Posterior vena cava (tissue), 2 donors: ENCODE measurements at places on chromosomes 2 and 18. TPM values are rescaled to one million over a fixed set of nuclear protein-coding genes. Genes with fewer than 3 reads are reported as not detected.

TANC1 gene
- 44.5 TPM for total RNA-seq

- DNase-seq: no peak
Observed at GRCh38 chr2:45681675-45682074, 30.2 kb downstream of the PRKCE start.

GRCh38 chr2:75317316-75317715 is 118.0 kb upstream of the TACR1 start:
- DNase-seq: no peak

DNA sequence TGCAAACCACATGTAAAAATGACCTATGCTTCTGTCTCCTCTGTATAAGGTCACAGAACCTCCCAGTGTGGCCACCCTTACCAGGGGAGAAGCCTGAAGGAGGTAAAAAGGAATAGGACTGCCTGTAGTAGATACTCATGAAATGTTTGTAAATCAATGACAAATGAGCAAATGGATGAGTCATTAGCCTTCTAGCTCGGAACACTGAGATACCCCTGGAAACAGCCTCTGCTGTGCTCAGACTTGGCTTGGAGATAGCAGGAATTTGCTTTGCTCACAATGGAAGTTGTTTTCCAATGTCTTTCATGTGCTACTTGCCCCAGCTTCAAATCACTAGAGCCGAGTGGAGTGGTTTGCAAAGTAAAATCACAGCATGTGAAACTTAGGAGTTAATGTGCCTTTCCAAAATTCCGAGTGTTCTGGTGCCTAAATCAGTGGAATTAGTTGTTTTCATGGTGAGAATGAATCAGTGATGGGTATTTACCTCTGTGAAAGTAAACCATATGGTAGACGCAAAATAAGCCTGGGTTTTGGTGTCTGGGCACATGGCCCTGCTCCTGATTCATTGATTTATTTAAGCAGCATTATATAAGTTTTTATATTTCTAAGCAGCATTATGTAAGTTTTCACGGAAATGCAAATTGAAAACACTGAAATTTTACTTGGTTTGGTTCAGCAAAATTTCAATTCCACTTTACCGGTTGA is 154.0 kb upstream of the MAP3K20 start:
- DNase-seq: no peak

CYTIP gene
- 6.8 TPM for total RNA-seq

SLC4A5 gene
- 5.3 TPM for total RNA-seq

UGT1A7 gene
- not detected for total RNA-seq

DNA sequence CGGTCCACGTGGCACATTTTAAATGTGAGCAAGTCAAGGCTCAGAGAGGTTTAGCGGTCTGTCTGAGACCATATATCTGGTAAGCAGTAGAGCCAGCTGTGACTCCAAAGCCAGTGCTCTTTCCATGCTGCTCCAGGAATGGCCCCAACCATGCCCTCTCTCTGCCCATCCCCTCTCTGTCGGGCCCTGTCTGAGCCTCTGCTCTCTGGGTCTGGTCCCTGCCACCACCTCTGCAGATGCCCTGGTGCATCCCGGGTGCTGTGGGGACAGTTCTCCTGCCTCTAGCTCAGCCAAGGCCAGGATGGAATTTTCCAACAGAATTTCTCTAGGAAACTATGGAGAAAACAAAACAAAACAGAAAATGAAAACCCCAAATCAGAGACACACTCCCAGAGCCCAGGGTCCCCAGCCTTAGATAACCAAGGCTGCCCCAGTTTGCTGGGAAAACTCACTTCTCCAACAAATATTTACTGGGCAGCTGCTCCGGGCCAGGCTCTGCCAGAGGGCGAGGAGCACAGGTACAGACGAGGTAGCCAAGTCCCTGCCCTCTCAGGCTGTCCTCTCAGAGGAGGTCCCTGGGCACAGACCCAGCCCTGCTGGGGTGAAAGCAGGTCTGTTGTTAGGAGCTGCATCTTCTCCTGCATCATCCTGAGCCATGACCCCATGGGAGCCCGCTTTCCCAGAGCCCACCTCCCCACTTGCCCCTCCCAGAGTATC is 9.2 kb downstream of the ADRA2B start:
- peak; percentile 75 for DNase-seq

GRCh38 chr2:54471221-54471711 is 15.1 kb downstream of the SPTBN1 start:
- DNase-seq: no peak

DNA sequence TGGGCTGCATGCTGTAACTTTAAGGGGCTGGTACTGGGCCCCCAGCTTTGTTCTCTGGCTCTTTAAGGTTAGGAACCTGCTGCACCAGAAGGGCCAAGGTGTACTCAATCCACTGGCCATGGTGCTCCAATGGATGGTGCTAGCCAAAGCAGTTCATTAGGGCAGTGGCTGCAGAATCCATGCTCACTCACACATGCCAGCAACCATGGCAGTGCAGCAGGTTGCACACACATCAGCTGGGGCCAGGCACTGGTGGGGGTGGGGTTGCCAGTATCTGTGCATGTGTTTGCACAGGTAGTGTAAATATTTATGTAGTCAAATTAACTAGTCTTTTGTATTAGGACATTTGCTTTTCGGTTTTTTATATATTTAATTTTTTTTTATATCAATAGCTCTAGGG is 228.3 kb upstream of the EPC2 start:
- DNase-seq: no peak

CHST9 gene
- total RNA-seq: 0.14 TPM

GRCh38 chr2:109265369-109265768 is 136.4 kb downstream of the SH3RF3 start:
- no peak for DNase-seq

PCARE gene
- total RNA-seq: not detected

- no peak for DNase-seq
Observed at GRCh38 chr2:115129536-115129935, 687.1 kb downstream of the DPP10 start.

DNA sequence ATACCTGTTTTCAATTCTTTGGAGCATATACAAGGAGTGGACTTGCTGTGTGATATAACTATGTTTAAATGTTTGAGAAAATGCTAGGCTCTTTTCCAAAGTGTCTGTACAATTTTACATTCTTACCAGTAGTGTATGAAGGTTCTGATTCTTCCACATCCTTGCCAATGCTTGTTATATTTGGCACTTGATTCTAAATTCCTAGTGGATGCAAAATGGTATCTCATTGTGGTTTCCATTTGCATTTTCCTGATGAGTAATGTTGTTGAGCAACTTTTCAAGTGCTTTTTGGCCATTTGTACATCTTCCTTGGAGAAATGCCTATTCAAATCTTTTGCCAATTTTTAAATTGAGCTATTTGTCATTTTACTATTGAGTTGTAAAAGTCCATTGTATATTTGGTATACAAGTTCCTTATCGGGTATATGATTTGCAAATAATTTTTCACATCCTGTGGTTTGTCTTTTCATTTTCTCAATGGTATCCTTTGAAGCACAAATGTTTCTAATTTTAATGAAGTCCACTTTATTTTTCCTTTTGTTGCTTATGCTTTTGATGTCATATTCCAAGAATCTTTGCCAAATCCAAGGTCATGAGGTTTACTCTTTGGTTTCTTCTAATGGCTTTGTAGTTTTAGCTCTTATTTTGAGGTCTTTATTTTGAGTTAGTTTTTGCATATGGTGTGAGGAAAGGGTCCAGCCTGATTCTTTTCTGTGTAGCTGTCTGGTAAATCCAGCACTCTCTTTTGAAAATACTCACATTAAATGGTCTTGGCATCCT is 33.2 kb upstream of the CWC22 start:
- DNase-seq: no peak

ARHGAP15 gene
- 12.0 TPM for total RNA-seq

GRCh38 chr2:181466661-181467576 is 9.7 kb downstream of the ITGA4 start:
- DNase-seq: peak; percentile 84

C1QL2 gene
- total RNA-seq: not detected

GRCh38 chr2:7432436-7432835 is 515.2 kb downstream of the RNF144A start:
- DNase-seq: no peak

DNA sequence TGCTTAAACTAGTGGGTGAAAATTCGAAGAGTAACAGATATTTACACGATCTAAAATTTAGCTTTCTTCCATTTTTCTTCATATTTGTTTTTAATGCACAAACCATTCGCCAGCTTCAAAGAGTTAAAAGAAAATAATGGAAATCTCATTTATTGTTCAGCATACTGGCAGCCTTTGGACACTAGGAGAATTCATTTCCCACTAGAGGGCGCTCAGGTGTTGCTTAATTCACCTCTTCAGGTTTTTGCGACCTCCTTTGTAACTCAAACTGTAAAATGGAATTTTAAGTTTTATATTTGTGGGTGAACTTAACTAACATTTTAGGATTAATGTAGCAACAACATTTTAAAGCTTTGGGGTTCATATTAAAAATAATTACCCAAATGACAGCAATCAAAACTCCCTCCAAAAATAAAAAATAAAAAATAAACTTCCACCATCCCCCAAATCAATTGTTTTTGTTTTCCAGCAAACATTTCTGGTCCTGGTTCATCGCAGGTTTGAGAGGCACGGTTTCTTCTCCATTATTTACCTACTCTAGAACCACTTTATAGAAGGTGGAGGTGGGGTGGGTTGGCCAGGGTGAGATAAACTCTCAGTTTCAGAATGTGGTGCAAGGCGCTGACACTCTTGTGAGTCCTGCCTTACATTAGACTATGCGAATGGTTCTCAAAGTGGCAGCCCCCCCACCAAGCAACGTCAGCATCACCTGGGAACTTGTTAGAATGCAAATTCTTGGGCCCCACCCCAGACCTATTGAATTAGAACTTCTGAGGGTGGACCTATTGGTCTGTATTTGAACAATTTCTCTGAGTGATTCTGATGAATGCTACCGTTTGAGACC is 24.7 kb upstream of the PNPT1 start:
- DNase-seq: no peak
